ENCODE measurements at places on chromosomes 7 and 10.

DNA sequence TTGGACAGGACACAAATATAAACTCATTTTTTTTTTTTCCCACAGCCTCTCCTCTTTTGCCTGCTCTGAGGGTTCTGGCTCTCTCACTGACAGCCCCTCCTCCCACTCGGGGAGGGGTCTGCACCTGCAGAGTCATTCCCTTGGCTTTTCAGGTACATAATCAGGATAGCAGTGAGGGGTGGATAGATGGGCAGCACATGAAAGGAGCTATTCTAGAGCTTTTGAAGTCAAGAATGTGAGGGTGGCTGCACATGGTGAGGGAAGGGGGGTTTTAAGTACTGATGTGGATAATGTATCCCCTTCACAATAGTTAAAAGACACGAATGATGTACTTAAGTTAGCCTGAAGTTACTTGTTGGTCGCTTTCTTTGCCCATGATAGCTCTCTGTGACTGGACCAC, 76.2 kb downstream of the CFAP58 start:
- DNase-seq = no peak

DNA sequence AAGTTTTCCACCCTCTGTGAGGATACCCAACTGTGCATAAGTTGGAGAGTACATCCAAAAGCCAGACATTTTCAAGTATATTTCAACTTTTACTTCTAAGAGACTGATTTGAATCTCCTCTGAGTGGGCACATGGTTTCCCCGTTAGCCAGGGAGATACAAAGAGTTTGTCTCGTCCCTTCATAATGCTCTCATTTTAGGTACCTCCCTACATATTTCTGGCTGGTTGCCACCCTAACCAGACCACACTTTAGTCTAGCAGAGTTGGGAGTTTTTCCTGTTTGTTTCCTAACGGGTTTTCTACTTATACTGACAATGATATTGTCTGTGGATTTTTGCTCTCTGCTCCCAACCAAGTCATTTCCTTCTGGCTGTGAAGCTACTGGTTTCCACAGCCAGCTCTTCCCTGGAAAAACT, 180.3 kb downstream of the CCDC71L start:
- no peak for DNase-seq

DNA sequence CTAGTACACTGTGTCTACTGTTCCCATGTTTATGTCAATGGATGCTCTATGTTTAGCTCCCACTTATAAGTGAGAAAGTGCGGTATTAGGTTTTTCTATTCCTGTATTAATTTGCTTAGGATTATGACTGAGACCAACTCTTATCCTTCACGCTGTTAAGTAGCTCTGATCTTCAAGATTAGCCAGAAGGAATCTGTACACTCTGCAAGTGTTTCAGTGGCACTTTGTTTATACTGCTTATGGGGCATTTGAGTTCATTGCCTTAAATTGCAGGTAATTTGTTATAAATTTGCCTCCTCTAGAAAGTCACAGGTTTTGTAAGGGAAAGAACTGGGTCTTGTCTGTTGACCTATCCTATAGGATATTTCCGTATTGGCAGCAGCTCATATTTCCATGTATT, 6.4 kb upstream of the ACSM6 start:
- no peak for DNase-seq

- no peak for DNase-seq
These were observed 12.5 kb upstream of the TMEM72 start for GRCh38 chr10:44898665-44899064.

- no peak for DNase-seq
These were observed 66.8 kb upstream of the COL13A1 start for GRCh38 chr10:69734797-69735468.

GRCh38 chr7:77200542-77200941, 923 bp upstream of the FGL2 start:
- DNase-seq = no peak

- no peak for DNase-seq
These were observed 83.9 kb upstream of the ANK3 start for GRCh38 chr10:60473557-60473956.
